Activated naive CD4-positive, alpha-beta T cell treated with anti-CD3 and anti-CD28 coated beads for 36 hours (primary cell): ENCODE measurements at places on chromosomes 3 and 15. TPM values are rescaled to one million over a fixed set of nuclear protein-coding genes. Genes with fewer than 3 reads are reported as not detected.

The ANO10 gene
- total RNA-seq = 9.3 TPM

The ERC2 gene
- total RNA-seq = not detected

The IGSF10 gene
- not detected for total RNA-seq

The BAHD1 gene
- total RNA-seq = 11.7 TPM

The LHFPL4 gene
- not detected for total RNA-seq

The TM6SF1 gene
- 1.7 TPM for total RNA-seq

The NRG4 gene
- not detected for total RNA-seq

The SAMD7 gene
- not detected for total RNA-seq
